ENCODE measurements at places on chromosomes 12 and 14.
A peak's percentile ranks its signal among the peaks of the same experiment; 100 is the strongest.

- DNase-seq: no peak
These were observed 317.6 kb upstream of the FKBP4 start for GRCh38 chr12:2477009-2477766.

DNA sequence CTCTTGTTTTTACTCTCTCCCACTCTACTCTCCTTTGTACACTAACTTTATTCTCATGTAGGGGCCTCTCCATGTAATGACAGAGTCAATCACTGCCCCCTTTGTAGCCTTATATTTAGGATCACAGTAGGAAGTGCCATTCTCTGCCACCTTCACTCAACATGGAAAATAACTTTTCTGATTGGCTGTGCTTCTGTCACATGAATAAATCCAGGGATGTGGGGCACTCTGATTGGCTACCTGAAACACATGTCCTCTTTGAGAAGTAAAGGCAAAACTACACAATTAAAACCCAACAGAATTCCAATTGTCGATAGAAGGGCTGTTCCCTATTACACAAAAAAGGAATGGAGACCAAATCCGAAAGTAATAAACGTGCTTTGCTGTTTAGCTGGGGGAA, at the start of gene RNASE9:
TSS of gene RNASE9 (minus strand) at position 87 of the 400 bp plus-strand sequence.
- no peak for DNase-seq

GRCh38 chr12:8453796-8454195, 2.0 kb upstream of the CLEC6A start:
- no peak for DNase-seq

DNA sequence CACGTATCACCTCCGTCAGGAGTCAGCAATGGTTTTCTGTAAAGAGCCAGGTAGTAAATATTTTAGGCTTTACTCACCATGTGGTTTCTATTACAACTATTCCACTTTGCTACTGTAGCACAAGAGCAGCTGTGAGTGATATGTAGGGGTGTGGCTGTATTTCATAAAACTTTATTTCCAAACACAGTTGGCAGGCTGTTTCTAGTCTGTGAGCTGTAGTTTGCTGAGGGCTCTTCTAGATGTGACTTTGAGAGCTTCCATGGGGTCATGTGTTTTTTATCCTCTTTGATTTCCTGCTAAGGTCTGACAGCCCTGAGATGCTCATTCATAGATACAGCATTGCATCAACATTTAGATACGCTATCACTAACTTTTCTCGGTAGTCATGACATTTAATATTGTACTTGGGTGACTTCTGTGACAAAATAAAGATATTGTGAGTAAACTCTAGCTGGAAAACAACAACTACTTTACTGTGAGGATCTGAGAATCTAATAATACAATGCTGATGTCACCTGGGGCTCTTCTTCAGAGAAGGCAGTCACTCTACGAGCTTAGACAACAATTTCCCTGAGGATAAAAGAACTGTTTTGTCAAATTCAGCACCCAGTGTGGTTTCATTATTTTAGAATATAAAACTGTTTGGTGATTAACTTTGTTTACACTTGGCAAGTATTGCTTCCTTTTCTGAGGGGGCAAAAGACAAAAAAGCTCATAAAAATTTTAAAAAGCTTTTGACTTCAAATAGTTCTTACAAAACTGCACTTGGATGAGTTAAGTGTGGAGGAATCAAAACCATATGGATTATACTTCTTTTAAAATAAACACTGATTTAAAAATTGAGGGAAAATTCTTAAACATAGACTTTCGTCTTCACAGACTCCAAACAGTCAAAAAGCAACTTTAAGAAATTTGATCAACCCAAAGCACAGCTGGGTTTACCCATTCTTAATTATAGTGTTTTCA, 231.2 kb upstream of the DCN start:
- no peak for DNase-seq

GRCh38 chr12:63440048-63440447, 228.2 kb downstream of the DPY19L2 start:
- no peak for DNase-seq

DNA sequence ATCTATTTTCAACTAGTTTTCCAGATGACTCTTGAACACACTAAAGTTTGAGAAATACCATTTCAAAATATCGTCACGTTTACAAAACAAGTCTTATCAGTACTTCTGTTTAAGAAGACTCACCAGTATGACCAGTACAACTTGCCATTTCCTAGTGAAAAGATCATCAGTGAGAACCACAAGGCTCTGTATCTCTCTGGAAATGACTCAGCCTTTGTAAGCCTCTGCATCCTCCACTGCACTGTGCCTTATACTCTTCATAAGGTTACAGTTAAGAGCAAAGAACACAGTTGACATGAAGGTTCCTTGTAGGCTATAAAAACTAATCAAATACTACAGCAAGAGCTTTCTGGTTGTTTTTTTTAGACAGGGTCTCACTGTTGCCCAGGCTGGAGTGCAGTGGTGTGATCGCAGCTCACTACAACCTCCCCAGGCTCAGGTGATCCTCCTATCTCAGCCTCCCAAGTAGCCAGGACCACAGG, 5.7 kb upstream of the VTI1B start:
- no peak for DNase-seq

DNA sequence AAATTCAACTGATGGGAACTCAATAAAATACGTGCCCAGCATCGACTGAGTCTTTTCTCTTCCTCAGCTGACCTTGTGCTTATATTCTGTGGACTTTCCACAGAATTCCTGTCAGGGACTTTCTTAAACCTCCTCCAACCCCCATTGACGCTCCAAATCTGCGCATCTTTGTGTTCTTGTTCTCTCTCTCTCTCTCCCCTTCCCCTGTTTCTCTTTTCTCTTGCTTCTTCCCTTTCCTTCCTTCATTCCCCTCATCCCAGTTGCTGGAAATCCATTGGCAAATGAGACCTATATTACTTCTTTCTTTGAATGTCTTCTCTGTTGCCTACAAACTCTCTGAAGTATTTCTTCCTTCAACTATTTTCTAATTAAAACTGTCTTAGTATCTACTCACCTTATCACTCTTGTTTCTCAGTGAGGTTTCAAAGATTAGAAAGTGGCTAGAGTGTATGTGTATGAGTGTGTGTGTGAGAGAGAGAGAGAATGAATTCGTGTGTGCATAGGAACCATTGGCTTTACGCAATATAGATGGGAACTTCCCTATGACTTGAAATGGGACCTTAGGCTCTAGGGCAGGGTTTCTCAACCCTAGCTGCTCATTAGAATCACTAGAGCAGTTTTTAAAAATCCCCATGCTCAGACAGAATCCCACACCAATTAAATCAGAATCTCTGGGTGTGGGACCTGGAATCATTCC, 41.8 kb upstream of the DHRS7 start:
- no peak for DNase-seq

- DNase-seq: no peak
These were observed 19.8 kb upstream of the DLK1 start for GRCh38 chr14:100706860-100707259.

DNA sequence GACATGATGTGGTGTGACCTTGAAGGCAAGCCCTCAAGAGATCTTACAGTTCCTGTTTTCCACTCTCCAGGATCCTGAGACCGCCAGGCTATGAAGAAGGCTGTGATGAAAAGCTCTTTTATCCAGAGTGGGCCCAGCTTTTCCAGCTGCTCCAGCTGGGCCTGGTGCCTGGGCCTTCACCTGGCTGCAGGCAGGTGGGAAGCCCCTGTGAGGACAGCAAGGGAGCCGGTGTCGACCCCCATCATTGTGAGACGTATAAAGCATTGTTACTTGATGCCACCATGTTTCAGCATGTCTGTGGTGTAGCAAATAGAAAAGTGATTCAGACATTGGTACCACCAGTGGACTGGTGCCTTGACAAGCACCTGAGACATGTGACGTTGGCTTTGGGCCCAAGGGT, 190.2 kb downstream of the KIF26A start:
- no peak for DNase-seq

- no peak for DNase-seq
These were observed 179.9 kb upstream of the EEA1 start for GRCh38 chr12:93108985-93109384.

- DNase-seq: no peak
These were observed 13.6 kb downstream of the ARHGEF40 start for GRCh38 chr14:21083565-21084325.

- peak; percentile 9 for DNase-seq
These were observed 60.0 kb upstream of the ELK3 start for GRCh38 chr12:96134200-96134599.

DNA sequence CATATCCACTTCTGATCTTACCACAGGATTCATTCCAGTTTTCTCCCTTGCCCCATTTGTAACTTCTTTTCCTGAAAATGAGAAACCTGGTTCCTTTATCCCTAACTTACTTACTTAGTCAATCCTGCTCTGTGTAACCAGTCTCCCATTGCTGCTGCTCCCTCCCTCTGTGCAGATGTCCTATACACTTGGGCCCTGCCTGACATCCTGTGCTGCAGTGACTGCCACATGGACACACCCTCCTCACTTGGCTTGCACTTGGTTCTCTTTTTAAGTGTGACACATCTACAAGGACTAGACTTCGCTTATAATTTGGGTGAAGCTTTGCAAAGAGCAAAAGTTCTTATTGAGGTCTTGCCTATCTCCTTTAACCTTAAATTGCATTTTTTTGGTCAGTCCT, 51.4 kb downstream of the FGD4 start:
- no peak for DNase-seq

DNA sequence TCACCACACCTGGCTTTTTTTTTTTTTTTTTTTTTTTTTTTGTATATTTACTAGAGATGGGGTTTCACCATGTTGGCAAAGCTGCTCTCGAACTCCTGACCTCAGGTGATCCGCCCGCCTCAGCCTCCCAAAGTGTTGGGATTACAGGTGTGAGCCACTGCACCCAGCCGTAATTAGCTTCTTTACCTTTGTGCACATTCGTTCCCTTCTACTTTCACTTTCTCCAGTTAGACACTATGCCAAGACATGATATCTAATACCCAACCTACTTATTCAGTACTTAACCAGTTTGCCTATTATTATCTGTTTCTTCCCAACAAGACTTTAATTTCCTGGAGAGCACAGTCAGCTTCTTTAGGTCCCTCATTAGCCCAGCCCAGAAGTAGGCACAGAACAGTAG, 5.3 kb downstream of the STYK1 start:
- DNase-seq: no peak
